ENCODE measurements at places on chromosomes 6 and 20.

DNA sequence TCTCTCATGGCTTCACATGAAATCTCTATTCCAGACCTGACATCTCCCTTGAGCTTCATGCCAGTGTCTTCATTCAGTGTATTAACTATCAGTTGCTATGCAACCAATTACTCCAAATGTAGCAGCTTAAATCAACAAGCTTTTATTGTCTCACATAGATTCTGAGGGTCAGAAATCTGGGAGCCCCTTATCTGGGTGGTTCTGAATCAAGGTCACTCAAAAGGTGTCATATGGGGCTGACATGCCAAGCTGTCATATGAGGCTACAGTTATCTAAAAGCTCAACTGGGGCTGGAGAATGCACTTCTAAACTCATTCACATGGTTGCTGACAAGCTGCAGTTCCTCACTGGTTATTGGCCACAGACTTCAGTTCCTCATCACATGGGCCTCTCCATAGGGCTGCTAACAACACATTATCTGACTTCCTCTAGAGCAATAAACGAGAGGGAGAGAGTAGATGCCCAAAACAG, 7.3 kb upstream of the CGA start:
- no peak for DNase-seq

DNA sequence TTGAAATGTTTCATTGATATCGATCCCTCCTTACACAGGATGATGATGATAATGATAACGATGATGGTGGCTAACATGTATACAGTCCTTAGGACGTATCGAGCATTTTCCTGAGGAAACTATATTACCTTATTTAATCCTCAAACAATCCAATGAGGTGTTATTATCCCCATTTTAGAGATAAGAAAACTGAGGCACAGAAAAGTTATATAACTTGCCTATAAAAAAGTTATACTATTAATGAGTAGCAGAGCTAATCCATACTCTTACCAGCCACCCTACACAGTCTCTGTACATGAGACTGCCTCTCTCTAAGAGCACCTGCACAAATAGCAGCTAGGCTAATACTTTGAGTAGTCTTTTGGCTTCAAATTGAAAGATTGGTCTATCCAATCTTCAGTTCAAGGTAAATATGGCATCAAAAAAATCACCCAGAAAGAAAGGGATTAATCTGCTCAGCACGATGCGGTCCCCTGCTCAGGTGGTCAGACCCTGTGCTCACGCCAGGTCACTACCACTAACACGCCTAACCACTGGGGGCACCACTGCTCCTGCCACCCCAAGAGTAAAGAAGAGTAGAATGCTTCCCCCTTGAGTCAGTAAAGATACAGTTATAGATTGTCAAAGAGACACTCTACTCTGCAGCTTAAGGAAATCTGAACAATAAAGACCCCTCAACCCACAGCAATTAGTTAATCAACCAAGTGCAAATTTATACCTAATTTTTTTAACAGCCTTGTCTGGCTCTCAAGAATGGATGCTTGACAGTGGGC, 15.0 kb downstream of the GABBR1 start:
- DNase-seq, result no peak

DNA sequence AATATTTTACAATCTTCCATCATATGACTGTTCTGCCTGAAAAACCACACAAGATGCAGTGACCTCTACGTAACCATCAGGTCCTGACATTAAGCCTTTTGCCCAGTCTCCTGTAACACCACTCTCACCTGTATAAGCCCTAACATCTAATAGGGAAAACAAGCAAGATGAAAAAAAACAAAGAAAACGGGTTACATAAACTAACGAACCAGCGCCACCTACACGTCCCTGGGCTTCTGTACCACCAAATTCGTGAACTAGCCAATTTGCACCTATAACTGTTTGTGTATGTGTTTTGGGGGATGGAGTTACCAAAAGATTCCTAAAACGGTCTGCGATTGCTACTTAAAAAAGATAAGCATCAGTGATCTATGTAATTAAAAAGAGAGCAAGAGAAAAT, 70.2 kb downstream of the BLOC1S5 start:
- no peak for DNase-seq

DNA sequence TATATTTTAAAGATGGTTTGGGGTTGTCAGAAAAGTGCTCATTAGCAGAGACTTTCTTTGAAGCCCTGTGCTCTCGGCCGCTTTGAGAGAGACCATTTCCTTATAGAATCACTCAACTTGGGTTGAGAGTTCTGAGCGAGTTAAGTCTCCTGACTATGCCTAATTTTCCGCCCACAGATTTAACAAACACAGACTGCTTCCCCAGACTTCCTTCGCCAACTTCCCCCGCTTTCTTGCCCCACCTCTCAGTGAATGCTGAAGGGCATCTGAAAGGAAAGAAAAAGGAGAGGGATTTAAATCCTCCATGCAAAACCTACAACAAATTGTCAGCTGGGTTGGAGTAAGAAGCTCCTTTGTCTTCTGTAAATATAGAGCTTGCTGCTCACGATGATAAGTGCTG, 224.0 kb downstream of the EYA2 start:
- no peak for DNase-seq

- no peak for DNase-seq
Measured at GRCh38 chr6:127950566-127951145, 49.8 kb upstream of the THEMIS start.

GRCh38 chr6:17096096-17096495, 5.8 kb upstream of the STMND1 start:
- DNase-seq, result no peak

DNA sequence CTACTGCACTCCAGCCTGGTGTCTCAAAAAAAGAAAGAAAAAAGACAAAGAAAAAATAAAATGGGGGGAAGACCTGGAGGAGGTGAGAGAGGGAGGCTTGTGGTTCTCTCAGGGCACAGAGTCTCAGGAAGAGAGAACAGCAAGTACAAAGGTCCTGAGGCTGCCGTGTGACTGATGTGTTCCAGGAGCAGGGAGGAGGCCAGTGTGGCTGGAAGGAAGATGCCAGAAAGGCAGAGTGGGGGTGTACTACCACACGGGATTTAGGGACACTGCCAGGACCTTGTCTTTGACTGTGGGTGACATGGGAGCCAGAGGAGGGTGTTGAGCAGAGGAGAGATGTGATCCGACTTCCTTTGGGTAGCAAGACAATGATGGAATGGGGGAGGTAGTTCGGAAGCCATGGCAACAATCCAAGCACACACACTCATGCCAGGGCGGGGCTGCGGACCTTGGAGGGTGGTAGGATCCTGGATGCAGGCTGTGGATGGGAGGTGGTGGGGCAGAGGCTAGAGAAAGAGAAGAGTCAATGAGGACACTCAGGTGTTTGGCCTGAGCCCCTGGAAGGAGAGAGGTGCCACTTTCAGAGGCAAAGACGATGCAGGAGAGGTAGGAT, 136.4 kb upstream of the PTPN1 start:
- DNase-seq, result no peak

- DNase-seq, result no peak
Measured at GRCh38 chr6:41545247-41545702, 906 bp upstream of the FOXP4 start.

DNA sequence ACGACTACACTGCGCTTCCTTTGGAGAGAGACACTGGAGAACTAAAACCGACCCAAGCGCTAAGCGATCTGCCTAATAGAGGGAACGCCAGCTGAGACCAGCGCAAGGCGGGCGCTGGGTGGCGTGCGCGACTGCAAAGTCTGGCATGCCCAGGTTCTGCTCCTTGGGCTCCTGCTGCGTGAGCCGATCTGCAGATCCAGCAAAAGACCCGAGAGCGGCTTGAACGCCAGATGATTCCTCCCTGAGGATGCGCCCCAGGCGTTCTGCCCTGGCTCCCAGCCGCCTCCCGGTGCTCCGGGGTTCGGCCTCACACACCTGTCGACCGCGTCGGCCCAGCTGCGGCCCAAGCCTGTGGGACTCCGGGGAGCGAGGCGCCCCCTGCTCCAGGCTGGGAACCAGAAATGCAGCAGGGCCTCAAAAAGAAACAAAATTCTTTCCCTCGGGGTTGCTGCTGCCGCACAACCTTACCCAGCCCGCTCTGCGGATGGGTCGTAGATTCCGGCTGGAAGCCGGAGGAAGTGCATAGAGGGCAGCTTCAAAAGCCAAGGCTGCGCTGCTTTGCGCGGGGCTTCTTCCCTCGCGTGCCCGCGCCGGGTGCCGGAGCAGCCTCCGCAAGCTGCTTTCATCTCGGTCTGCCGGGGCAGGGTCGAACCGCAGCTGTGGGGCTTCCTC, 17.9 kb upstream of the PRDM13 start:
- peak; percentile 44 for DNase-seq

DNA sequence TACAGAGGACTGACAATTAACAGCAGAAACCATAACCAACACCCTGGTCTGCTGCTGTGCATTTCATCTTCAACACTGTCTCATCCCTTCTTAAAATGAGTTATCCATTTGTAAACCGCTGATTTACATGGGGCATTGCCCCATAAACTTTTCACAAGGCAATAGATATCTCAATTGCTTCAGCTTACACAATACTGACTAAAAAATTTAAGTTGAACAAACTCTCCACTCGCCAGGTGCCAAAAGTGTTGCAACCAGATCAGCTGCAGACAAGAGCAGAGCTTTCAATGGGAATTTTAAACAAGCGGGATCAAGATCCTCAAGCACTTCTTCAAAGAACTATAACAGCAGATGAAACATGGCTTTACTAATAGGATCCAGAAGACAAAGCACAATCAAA, 183.0 kb downstream of the TASP1 start:
- DNase-seq, result no peak

DNA sequence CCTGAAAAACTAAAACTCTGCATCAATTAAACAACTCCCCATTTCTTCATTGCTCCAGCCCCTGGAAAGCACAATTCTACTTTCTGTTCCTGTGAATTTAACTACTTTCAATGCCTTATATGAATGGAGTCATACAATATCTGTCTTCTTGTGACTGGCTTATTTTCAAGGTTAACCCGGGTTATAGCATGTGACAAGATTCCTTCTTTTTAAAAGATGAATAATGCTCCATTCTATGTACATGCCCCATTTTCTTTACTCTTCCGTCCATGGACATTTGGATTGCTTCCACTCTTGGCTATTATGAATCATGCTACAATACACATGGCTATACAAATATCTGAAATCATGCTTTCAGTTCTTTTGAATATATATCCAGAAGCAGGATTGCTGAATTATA, 334.9 kb upstream of the ID4 start:
- no peak for DNase-seq

DNA sequence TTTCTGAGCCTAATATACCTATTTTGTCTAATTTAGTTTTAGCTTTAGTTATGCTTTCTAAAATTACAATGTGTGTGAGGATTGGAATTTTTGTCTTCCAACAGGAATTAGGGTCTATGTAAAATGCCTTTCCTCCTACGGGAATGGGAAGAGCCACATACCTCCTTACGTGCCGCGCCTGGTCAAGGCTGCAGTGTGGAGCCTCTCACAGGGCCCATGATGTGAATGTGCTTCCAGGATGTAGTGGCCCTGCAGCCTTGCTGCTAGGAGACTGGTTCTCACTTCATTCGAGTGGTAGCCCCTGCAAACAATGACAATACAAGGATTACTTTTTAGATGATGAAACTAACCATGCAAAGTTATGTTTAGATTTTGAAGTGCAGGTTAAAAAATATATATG, 110.2 kb downstream of the SOBP start:
- DNase-seq, result no peak

- DNase-seq, result no peak
Measured at GRCh38 chr20:17295151-17295726, 68.4 kb downstream of the PCSK2 start.

DNA sequence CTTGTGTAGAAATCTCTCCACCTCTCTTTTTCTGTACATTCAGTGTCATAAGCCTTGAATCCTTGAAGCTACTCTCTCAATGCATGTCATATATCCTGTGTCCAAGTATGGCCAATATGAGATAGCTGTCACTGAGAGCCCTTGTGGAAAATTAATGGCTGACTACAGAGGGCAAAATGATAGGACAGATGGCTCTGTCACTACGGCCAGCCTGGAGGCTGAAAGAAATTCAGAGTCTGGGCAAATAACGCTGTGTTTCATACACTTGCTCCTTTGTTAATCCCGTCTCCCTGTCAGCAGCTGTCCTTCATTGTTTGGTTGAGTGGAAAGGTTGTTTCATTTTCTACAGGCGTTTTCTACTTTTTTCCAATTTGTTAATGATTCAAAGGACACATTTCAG, 70.4 kb upstream of the VGLL2 start:
- DNase-seq, result no peak

DNA sequence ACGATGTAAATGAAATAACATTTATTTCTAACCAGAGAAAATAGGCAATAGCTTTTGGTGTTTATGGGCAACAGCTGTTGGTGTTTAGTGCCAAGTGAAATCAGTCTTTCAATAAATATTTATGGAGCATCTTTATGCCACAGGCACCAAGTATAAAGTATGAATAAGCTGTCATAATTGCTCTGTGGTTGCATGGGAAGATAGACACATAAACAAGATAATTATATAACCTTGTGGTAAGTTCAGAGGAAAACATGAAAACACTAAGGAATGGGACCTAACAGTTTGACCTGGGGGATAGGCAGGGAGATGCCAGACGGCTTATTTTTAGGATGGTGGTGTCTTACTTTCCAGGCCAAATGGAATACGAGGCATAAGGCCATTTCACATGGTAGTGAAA, 110.9 kb downstream of the GFRAL start:
- no peak for DNase-seq

GRCh38 chr6:142409794-142410193, 108.0 kb downstream of the ADGRG6 start:
- DNase-seq, result no peak

DNA sequence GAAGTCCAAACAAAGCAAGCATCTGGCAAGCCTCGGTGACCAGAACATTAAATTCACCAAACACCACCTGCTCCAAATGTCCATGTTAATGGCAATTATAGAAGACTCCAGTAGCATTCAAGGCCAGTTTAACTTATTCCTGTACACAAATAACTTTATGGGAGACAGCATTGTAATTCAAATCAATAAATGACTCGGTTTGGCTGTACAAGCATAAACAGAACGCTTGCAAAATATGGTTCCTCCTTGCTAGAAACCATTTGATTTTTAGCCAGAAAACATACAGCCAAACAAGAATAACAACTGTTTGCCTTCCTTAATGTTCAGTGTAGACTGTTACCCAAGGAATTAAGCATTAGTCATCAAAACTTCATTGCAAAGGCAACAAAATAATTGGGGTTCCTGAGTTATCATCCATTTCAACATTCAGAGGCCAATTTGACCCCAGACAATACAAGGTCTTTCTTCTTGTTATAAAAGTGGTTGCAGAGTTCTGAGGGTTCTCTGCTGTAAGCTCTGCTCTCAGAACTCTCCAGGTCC, 125.1 kb downstream of the BFSP1 start:
- DNase-seq, result no peak

- no peak for DNase-seq
Measured at GRCh38 chr6:1606780-1607515, 2.8 kb upstream of the FOXC1 start.

DNA sequence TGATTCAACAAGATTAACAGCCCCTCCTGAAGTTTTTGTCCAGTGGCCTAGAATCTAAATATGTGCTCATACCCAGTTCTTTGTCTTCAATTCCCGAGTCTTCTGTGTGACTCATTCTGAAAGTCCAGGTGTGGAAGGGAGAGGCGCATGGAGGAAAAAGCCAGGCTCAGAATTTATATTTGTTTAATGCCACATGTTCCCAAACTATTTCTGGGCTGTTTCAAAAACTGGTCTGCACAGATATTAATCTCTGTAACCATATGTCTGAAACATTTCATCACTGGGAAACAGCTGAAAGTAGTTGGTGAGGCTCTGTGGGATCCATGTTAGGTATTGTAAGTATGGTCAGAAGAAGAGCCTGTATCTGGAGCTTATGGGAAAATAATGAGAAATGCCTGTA, 266.0 kb downstream of the PAX1 start:
- no peak for DNase-seq
